IPS DF 6.9 (cell line): ENCODE measurements at places on chromosomes 5 and 9.

GRCh38 chr5:172569861-172570558 is 71.1 kb upstream of the NEURL1B start:
- no peak for DNase-seq

- no peak for DNase-seq
Observed at GRCh38 chr5:34991486-34992238, 56.1 kb downstream of the AGXT2 start.

DNA sequence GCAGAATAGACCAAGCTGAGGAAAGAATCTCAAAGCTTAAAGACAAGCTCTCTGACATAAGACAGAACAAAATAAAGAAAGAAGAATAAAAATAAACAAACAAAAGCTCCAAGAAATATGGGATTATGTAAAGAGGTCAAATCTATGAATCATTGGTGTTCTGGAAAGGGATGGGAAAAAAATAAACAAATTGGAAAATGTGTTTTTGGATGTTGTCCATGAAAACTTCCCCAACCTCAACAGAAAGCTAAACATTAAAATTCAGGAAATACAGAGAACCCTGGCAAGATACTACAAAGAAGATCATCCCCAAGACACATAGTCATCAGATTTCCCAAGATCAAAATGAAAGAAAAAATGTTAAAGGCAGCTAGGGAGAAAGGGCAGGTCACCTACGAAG is 662.0 kb upstream of the CDH18 start:
- no peak for DNase-seq

- DNase-seq: no peak
Observed at GRCh38 chr5:128498844-128499455, 39.1 kb downstream of the FBN2 start.

GRCh38 chr9:99391937-99392594 is 170.0 kb downstream of the SEC61B start:
- no peak for DNase-seq

GRCh38 chr9:84439250-84439649 is 98.7 kb upstream of the SLC28A3 start:
- no peak for DNase-seq

- DNase-seq: no peak
Observed at GRCh38 chr5:10671041-10672008, 89.7 kb downstream of the DAP start.

DNA sequence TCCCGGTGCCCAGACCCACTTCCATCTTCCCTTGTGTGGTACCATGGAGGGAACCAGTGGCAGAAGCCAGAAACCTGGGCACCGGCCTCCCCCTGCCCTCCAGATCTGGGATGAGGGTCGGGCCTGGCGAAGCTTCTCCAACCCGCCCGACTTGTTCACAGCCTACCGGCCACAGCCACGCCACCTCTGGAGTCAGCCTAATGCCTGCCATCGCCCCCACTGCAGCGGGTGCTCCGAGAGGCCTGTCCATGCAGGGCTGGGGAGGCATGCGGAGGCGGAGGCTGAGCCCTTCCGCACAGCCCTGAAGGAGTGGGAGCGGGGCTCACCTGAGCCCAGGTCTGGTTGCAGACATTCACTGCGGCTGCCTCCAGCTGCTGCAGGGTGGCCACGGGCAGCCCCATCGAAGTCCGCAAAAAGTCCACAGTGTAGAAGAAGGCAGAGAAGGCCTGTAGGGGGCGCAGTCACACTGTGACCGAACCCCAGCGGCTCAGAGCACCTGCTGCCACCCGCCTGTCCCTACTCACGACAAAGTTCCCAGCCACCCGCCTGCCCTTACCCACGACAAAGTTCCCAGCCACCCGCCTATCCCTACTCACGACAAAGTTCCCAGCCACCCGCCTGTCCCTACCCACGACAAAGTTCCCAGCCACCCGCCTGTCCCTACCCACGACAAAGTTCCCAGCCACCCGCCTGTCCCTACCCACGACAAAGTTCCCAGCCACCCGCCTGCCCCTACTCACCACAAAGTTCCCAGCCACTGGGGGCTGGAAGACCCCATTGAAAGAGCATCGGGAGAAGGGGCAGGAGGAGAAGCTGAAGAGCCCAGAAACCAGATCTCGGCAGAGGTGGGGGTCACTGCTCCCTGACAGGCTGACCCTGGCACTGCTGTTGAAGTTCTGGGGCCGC is 3.8 kb upstream of the NPDC1 start:
- no peak for DNase-seq

GRCh38 chr9:27329291-27329690 is 32.3 kb upstream of the EQTN start:
- no peak for DNase-seq
